Coronary artery (tissue), 2 donors: ENCODE measurements at places on chromosomes 11 and 22.

DNA sequence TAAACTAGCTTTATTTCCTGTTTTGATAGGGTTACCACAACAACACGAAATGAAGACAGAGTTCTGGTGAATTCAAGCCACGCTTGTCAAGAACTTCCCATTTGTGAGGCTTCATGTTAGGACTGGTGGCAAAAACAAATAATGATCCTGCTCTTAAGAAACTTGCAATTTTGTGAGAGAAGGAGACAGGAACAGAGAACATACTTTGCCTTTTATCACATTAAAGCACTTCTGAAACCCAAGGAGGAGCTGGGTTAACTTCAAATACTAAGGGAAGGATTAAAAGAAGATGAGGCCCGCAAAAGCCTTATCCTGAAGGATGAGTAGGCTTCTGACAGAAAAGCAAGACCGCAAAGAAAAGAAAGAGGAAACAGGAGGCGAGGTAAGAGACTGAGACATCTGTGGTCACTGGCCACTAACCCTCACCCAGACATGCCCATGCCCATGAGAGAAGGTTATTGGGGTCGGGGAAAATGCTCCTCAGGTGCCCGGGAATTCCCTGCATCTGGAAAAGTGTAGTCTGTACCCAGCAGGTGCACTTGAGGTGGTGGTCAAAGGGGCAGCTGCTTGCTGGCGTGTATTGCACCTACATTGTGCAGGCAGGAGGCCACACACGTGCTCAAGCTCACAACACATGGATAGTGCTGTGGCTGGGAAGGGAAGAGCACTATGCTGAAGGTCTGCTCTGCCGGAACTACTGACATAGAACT lies 50.5 kb downstream of the MAPK1 start:
- DNase-seq: no peak

- DNase-seq: no peak
These were observed 19.9 kb downstream of the F2 start for GRCh38 chr11:46738887-46739286.

DNA sequence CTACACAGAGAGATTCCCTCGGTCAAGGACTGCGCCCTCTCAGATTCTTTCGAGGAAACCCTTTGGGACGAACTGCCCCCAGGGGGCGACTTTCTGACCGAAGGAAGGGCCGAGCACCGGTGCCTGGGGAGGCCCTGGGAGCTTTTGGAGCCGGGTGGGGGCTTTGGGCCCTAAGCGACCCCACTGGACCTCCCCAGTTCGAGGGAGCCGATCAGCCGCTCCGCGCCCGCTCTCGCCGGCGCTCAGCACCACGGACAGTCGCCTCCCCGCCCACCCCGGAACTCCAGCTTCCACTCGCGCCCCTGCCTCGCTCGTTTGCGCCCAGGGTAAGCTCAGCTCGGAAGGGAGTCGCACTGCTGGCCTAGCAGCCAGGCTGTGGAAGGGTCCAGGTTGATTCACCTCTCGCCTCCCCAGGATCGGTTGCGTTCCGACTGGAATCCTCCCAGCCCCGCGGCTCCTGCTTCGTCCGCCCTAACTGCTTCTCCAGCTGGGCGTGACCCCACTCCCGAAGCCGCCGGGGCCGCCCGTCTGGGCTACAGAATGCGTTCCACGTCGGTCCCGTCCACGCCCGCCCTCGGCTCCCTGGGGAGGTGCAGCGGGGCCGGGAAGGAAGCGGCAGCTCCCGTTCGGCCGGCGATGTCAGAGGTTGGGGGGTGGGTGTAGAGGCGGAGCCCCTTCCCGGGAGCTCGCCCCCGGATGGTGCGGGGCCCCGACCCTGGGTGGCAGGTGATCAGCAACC lies 428 bp downstream of the SCN3B start:
- DNase-seq: no peak

- DNase-seq: no peak
These were observed 79.7 kb downstream of the BUD13 start for GRCh38 chr11:116693102-116693570.

- no peak for DNase-seq
These were observed 133.9 kb downstream of the FANCF start for GRCh38 chr11:22491555-22492225.

DNA sequence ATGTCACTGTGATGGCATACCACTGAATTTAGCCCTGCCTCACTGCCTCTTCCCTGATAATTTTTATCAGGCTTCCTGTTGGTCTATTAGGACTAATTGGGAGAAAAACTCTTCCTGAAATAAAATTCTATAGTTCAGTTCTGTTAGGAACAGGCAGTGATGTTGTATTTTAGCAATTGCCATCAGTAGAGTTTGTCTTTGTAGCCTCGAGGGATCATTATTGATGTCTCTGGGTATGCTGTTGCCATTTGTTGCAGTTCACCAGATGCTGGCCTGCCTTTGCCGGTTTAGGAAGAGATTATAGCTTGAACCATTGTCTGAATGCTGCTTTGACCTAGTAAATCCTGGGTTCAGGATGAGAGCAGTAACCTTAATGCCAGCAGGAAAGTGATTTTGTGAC lies 41.0 kb downstream of the KDM2A start:
- no peak for DNase-seq

DNA sequence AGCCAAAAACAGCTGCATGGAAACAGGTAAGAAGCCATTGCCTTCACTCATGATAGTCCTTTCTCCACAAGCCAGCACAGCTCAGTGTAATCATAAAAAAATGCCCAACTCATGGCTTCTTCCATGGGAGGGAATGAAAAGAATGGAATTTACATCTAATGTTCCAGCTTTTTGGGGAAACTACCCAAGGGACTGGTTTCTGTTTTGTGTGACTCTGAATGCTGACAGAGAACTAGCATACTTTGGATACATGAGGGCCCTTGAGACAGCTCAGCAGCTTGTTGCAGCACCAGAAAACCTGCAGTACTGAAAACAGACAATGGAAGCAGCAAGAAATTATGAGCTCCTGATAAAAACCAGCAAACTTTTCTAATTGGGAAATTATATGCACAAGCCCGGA lies 24.2 kb upstream of the HORMAD2 start:
- no peak for DNase-seq

GRCh38 chr11:21839796-21840195 lies 353.1 kb upstream of the ANO5 start:
- no peak for DNase-seq

DNA sequence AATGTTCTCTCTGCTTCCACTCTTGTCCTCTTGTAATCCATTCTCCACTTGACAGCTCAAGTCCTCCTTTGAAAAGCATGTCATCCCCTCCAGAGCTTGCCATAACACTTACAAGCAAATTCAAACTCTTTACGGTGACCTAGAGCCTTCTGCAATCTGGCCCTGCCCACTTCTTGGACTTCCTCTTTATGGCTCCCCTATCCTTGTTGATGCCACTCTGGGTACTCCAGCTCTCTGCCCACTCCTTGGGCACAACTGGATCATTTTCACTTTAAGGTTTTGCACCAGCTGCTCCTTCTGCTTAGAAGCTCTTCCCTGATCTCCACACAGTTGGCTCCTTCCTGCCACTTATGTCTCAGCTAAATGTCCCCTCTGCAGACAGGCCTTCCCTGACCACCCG lies 217.9 kb downstream of the DSCAML1 start:
- no peak for DNase-seq

GRCh38 chr11:10301656-10302358 lies 3.1 kb upstream of the ADM start:
- no peak for DNase-seq

DNA sequence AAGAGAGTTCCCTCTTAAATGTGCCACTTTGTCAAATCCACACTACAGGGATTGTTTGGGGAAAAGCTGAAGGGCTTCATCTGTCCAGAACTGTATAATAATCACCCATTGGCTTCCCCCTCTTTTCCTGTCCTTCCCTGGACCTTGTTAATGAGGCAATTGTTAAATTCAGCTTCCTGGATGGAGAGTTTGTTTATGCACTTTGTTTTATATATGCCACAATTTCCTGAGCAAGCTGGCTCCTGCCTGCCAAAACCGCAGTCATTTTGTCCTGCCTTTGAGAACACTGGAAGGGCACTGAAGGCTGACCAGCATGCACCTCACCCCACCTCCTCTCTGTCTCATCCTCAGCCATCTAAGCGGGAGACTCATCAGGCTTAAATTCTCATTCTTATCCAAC lies 86.2 kb downstream of the MSANTD4 start:
- DNase-seq: no peak

GRCh38 chr22:47177334-47177815 lies 414.9 kb downstream of the TBC1D22A start:
- DNase-seq: peak; percentile 38

GRCh38 chr11:6210274-6210955 lies 5.1 kb downstream of the C11orf42 start:
- no peak for DNase-seq

DNA sequence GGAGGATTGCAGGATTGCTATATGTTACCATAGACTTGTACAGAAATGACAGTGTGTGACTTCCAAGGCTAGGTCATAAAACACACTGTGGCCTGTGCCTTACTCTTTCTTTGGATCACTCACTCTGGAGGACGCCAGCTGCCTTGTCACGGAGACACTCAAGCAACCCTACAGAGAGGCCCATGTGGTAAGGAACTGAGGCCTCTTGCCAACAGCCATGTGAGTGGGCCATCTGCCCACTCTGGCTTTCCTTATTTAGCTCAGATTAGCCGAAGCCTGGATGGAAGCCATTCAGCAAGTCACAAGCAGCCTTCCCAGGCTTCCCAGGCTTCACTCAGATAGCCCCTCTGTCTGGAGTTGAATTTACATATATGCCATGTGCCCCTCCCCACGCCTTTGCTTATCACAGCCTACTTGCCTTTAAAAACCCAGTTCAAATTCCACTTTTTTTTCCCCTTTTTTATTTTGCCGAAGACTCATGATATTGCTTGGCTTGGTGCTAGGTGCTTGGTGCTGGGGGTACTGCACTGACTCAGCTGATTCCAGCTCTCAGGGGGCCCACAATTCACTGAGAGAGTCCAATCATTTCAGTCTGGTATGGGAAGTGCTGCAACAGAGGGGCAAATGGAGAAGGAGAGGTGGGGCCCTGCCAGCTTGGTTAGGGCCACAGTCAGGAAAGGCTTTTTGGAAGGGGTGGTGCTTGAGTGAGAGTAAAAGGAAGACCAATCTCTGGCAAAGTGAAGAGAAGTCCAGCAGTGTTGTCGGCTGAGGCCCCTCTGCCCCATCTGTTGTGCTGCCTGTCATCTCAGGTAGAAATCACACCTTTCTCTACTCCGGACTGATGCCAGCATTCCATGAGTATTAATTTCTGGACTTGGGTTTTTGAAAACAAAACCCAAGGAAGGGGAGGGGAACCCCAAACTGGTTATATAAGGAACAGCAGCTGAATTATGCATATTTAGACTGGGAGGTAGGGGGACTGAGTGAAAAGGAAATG lies 14.5 kb upstream of the P4HA3 start:
- DNase-seq: peak; percentile 92

- no peak for DNase-seq
These were observed 55.8 kb downstream of the ELMOD1 start for GRCh38 chr11:107646783-107647182.

- DNase-seq: no peak
These were observed 10.7 kb downstream of the LMO1 start for GRCh38 chr11:8252946-8253345.

- DNase-seq: no peak
These were observed 17.6 kb downstream of the DDB1 start for GRCh38 chr11:61315260-61315659.

DNA sequence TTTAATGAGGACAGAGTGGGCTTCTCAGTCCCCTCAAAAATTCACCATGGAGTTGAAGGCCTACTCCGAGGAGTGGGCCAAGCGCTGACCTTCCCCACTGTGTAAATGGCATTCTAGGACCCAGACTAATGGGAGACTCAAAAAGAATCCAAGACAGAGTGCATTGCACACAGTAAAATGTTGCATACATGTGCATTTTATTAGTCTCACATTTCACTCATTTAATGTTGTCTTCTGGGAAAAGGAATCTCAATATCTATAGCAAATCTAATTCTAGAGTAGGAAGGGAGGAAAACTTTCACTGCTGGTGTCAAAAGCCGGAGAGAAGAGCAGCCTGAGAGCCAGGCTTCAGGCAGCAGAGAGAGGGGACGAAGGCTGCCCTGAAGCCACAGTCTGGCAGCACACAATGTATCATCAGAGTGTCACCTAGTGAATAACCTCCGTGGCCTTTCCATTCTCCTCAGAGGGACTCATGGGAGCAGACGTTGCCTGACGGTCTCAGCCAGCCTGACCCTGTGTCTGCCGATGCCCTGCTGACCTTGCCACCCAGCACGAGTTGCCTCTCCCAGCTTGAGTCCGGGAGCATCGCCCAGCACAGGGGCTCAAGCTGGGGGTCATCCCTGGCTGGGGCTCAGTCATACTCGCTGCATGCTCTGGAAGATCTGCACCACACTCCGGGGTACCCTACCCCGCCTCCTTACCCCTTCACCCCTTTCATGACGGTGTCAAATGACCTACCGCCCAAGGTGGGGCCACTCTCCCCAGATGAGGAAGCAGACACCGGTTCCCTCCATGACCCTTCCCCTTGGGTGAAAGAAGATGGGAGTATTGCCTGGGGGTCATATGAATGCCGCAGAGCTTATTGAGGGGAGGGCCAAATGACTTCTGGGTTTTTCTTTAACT lies 12.9 kb upstream of the POU2AF3 start:
- DNase-seq: no peak

GRCh38 chr11:125073616-125074483 lies 10.7 kb downstream of the SLC37A2 start:
- DNase-seq: no peak

GRCh38 chr11:120021978-120022377 lies 115.9 kb downstream of the TRIM29 start:
- no peak for DNase-seq

GRCh38 chr11:73213196-73214143 lies 4.6 kb upstream of the P2RY2 start:
- no peak for DNase-seq

GRCh38 chr22:37077802-37078448 lies 26.4 kb downstream of the KCTD17 start:
- no peak for DNase-seq

DNA sequence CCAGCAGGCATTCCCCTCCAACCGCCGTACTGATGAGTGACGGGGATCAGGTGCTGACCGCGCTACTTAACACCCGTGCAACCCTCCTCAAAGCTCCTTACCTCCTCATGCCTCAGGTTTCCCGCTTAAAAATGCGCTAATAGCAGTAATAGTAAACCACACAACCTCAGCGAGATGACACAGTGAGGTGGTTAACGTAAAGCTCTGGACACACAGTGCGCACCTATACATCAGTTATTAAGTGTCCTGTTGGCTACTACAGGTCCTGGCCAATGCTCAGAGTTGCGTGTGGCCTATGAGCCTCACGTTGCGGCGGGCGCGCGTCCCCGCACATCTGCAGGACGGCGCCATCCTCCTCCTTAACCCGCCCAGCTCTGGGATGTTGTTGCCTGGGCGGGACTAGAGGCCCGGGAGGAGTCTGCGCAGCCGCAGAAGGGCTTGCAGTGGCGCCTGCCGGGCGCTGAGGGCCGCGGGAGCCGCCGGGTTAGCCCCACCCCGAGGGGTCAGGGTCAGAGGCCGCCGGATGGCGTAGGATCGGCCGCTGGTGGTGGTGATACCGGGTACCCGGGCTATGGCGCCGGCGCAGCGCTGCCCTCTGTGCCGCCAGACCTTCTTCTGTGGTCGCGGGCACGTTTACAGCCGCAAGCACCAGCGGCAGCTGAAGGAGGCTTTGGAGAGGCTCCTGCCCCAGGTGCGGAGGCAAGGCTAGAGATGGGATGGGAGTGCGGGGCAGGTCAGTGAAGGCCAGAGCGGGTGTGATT lies at the start of gene CENATAC:
CENATAC (plus strand) TSS at position 512 of the 761 bp plus-strand sequence; CDS start at position 572, 60 bp downstream.
- peak; percentile 95 for DNase-seq

GRCh38 chr11:112440518-112440917 lies 179.9 kb upstream of the PLET1 start:
- DNase-seq: no peak

GRCh38 chr11:94308024-94308423 lies 3.6 kb downstream of the IZUMO1R start:
- DNase-seq: no peak
